ENCODE measurements at places on chromosomes 4 and X.

DNA sequence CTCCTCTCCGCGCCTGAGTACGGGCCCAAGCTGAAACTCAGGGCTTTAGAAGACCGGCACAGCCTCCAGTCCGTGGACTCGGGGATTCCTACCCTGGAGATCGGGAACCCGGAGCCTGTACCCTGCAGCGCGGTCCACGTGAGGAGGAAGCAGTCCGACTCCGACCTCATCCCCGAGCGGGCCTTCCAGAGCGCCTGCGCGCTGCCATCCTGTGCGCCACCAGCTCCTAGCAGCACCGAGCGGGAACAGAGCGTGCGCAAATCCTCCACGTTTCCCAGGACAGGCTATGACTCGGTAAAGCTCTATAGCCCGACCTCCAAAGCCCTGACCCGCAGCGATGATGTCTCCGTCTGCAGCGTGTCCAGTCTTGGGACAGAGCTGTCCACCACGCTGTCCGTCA is 13.9 kb downstream of the TBC1D14 start:
- no peak for DNase-seq

- no peak for DNase-seq
Observed at GRCh38 chr4:70600305-70600704, 8.2 kb downstream of the AMBN start.

DNA sequence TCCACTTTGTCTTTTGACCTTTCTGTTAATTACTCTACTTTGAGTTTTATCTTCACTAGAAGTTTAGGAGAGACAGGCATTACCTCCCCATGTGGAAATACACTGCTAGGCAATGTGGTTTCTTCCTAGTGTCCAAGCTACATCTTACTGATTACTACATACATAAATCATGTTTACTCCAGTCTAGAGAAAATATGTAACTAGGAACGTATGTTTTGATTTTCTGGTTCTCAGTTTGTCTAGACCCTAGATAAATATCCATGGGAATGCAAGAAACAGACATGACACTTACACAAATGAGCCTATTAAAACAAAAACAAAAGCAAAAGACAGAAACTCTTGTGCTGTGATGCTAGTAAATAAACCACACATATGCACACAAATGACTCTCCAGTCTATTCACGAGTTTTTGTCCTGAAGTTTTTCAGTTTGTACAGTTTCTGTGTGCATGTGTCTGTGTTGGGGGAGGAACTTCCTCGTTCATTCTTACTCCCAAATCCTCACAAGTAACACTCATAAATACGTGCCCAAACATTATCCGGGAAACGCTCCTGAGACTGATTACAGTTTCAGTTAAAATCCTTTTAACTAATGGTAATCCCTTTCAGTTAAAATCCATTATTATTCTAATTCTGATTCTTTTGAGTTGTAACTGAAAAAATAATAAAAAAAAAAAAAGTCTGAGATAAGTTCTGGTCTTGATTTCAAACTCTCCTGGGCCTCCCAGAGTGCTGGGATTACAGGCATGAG is 283.5 kb upstream of the FTHL17 start:
- DNase-seq: no peak

GRCh38 chr4:169899295-169899694 is 126.9 kb downstream of the MFAP3L start:
- peak; percentile 29 for DNase-seq

GRCh38 chr4:183030823-183031222 is 68.2 kb upstream of the WWC2 start:
- DNase-seq: no peak

- no peak for DNase-seq
Observed at GRCh38 chr4:5340991-5341451, 289.7 kb downstream of the STK32B start.

- DNase-seq: no peak
Observed at GRCh38 chr4:185293202-185293601, 83.8 kb downstream of the SNX25 start.

DNA sequence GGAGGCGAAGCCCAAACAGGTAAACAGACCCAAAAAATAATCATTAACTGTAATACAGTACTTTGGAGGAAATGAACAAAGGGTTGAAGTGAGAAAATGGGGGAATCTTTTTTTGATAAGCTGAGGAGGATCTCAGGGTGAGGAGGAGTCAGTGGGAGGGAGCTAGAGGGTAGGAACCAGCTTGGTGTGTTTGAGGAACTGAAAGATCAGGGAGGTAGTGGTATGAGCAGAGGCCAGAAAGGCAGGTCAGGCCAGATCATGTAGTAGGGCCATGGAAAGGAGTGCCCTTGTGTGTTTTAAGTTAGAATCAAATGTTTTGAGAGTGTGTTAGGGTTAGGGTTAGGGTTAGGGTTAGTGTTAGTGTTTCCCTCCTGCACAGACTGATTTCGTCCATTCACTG is 48.8 kb downstream of the PPP2R2C start:
- DNase-seq: no peak

- DNase-seq: peak; percentile 98
Observed at GRCh38 chr4:113784497-113785250, 23.1 kb upstream of the CAMK2D start.

DNA sequence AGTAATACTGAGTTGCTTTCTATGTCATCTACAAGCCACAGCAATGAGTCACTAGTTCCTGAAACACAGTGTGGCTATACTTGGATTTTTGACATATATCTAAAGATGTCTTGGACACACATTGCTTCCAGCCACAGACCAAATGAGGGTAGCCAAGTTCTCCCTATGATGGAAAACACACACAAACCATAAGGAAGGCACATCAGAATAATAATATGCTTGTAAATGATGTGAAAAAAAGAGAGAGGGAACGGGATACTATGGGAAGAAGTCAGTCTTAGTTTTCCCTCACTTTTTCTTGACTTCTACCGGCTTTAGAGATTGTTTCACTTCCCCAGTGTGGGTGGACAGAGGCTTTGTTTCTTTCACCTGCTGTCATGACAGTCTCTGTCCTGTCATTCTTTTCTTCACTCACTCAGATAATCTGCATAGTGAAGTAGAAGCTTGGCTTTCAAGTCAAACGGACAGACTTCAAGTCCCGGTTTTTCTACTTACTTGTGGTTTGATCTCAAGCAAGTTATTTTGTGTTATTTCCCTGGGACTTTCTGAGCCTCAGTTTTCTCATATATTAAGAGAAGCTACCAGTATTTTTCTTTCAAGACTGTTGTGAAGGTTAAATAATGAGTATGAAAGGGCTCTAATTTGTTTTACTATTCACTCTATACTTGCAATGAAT is 34.7 kb downstream of the P2RY10 start:
- peak; percentile 11 for DNase-seq

GRCh38 chr4:5734853-5735252 is 23.9 kb downstream of the EVC start:
- DNase-seq: no peak

DNA sequence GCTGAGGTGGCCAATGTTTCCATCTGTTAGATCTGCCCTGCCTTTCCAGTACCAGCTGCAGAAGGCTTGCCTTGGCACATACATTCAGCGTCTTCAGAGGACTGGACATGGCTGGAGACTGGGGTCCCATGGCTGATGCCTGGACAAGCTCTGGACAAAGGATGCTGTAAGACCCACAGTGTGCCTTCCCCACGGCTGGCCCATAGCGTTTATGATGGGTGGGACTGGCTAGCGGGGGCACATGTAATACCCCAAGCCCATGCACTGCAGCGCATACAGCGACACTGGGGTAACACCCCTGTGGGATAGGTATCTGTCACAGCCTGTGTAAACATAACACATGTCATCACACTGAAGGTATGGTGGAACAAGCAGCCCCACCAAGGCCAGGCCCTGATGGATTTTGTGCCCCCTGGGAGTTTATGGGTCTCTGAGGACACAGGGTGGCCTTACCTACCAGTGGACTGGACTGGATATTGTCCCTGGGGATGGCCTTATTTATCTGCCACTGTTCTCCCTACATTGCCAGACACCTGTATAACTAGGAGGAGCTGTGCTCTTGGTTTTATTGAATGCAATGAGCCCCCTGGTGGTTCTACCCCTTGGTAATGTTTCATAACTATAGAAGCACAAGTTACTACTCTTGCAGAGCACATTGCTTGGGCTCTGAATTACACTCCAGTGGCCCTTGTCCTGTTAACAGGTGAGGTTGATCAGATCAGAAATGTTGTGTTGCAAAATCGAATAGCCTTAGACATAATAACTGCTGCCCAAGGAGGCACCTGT is 34.3 kb upstream of the TACR3 start:
- peak; percentile 5 for DNase-seq

DNA sequence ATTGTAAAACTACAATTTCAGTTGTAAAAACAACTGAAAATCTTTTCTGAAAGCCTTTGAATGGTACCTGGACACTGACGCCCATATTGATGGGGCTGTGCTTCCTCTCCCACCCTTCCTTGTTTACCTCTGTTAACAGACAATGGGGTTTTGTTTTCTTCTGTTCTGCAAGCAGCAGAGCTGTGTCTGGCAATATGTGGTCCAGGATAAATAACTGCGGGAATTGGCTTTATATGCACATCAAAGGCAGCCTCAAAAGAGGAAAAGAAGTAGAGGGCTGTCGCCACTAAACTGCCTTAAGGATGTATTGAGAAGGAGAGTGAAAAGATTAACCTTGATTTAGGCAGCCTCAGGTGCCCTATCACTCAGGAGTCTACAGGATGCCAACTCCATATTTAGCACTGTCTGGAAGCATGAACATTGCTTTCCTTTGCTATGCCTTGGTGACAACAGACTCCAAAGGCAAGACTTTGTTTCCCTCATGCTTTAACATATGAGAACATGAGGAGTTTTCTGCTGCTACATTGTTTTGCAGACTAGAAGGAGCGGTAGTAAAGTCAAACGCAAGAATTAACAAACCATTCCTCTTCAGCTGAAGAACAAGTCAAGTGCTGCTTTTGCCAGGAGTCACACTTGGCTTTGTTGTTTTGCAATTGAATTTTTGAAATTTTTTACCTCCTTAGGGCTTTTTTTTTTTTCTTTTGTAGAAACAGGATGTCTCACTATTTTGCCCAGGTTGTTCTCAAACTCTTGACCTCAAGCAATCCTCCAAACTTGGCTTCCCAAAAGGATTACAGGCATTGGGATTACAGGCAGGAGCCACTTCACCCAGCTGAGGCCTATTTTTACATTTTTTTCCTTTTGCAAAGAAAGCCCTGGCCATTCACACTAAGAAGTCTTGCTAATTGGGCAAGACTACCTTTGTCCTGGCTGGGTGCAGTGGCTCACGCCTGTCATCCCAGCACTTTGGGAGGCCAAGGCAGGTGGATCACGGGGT is 3.0 kb downstream of the IL21 start:
- no peak for DNase-seq

DNA sequence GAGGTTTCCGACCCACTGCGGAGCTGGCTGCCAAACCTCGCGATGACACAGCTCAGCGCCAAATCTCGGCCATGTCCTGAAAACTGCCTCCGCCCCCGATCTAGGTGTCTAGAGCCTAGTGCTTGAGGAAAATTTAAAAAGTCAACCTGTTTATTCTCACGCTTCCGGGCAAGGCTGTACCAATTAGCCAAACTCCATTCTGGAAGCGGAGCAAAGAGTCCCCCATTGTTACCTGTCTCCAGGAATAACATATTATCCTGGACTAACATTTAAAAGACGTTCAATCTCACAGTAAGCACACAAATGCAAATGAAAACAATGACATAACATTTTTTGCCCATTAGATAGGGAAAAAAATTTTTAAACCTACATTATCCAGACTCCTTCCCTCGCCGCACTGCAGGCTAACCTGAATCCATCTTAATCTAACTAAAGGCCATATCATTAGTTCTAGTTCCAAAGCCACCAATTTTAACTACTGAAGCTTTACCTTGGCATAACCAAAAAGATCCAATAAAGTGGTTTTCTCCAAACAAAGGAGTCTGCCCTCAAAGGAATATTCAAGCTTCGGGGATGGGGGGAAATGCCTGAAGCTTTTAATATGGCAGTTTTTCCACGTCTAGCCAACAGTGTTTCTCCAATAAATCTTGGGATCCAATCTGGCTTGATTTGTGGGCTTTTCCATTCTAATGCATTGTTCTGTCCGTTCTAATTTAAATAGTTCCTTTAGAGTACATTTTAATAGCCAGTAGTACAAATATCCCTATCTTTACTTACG is 1.9 kb downstream of the HUWE1 start:
- peak; percentile 8 for DNase-seq

DNA sequence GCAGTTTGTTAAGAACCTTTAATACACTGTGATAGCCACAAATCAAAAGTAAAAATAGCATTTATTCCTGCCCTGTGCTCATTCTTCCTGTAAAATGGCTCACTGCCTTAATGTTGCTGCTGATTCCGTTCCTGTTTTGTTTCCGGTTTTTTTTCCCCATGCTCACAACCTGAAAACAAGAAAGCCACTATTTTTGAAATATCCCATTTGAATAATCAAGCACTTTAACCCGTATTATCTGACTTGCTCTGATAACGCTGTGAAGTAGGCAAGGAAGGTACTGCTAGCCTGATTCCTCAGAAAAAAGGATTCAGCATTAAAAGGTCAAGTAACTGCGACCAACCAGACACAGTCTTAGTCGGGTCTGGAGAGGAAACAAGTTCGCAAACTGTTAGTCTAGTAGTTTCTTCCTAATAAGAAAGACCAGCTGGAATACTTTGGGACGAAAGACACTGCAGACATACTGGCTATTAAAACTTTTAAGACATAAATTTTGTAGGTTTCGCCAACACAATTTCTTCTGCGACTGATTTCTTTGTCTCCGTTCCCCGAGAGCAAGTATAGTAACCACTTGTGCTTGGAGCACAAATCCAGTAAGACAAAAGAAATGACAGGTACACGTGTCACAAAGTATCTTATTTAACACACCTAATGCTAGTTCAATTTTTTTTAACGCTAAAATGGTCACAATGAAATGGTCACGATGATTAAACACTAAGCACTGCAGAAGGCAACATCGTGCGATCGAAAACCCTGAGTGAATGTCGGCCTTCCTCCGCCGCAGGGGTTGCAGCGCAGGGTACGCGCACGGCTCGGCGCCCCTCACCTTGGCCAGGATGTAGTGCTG is 802 bp downstream of the COX18 start:
- DNase-seq: peak; percentile 52

GRCh38 chr4:15376594-15376993 is 51.2 kb upstream of the C1QTNF7 start:
- peak; percentile 22 for DNase-seq

- peak; percentile 58 for DNase-seq
Observed at GRCh38 chr4:89204624-89205023, 93.3 kb downstream of the TIGD2 start.

- DNase-seq: no peak
Observed at GRCh38 chr4:115287426-115287825, 174.0 kb upstream of the NDST4 start.

- DNase-seq: no peak
Observed at GRCh38 chr4:141513866-141514265, 122.5 kb upstream of the IL15 start.

DNA sequence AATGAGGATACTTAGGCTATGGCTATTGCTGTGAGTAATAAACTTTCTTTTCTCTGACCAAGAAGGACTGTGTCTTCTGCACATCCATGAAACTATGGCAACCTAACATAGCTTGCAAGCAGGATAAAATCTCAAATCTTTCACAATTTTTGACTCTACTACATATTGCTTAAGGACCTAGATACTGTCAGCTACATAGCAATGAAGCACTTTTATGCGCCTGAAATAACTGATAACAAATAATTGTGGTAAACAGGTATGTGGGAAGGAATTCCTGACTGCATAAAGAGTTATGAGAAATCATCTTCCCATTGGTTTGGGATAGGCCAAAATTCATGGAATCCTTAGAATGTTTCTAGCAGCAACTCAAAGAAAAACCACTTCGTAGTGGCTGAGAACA is 41.2 kb upstream of the PDGFC start:
- peak; percentile 5 for DNase-seq
